ENCODE measurements at places on chromosomes 1 and 21.

DNA sequence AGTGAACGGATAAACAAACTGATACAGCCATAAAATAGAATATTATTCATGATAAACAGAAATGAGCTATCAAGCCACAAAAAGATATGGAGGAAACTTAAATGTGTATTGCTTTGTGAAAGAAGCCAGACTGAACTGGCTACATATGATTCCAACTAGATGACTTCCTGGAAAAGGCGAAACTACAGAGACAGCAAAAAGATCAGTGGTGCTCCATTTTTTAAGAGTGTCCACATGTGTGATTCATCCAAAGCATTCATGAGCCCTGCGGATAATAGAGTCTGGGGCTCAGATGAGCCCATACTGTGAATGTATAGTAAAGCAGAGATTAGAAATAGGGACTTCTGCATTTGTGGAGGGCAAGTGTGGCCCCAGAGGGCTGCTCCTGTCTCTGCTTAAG is 7.8 kb upstream of the TMEM222 start:
- no peak for DNase-seq

- DNase-seq, result no peak
Measured at GRCh38 chr1:24141311-24141997, 1.5 kb downstream of the IL22RA1 start.

- DNase-seq, result no peak
Measured at GRCh38 chr1:220272841-220273090, 513 bp upstream of the RAB3GAP2 start.

DNA sequence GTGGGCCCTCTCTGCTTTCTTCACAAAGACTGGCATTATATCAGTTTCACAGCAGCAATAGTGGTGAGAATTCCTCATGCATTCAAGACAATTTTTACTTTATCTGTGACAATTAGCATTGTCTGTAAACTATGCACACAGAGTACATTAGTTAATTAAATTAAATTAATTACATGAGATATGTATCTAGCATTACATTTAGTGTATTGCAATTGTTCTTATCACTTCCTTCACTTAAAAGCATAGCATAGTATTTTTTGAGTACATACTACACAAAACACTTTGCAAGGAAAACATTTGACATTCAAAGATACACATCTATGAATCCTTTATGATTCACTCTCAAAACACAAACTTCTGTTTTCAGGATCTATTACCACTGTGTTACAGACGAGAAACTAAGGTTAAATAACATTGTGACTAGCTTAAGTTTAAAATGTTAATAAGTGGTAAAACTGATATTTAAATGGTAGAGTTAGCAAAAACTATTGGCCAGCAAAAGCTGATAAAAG is 1542.6 kb downstream of the PLA2G4A start:
- no peak for DNase-seq

GRCh38 chr1:93221913-93222312 is 41.4 kb downstream of the CCDC18 start:
- DNase-seq, result no peak

GRCh38 chr21:36735724-36736320 is 36.9 kb downstream of the SIM2 start:
- no peak for DNase-seq

GRCh38 chr1:232863544-232864275 is 58.5 kb downstream of the MAP10 start:
- no peak for DNase-seq

GRCh38 chr1:248152056-248152827 is 7.3 kb downstream of the OR2M5 start:
- no peak for DNase-seq

GRCh38 chr1:112501810-112502641 is 6.7 kb upstream of the WNT2B start:
- DNase-seq, result peak; percentile 30

GRCh38 chr1:174258148-174258550 is 98.8 kb downstream of the RABGAP1L start:
- DNase-seq, result no peak

DNA sequence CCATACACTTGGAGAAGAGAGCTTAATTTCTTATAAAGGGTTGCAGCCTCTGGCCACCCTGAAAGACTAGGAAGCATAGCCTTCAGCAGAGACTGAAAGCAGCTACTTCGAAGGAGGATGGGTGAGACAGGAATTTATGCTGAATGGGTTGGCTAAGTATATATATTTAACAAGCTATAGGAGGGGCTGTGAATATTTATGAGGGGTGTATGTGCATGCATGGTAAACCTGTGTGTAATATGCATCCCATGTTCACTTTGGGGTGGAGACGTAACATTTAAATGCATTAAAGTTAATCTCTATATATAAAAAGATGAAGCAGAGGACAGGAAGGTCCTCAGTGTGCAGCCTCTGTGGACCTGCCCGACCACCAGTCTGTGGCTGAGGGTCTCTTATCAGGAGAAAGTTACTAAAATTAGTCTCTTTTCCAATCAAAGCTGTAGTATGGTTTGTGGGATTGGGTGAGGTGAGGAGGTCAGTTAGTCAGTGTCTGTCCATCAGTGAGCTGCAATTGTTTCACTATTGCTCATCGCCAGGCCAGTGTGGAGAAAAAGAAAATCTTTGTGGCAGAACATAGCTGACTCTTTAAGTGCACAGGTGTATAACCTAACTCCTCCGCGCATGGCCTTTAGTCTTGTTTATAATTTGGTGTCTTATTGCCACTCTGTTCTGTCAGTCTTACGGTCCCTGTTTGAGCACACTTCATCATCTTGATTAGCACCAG is 35.4 kb upstream of the DSCAM start:
- DNase-seq, result no peak

DNA sequence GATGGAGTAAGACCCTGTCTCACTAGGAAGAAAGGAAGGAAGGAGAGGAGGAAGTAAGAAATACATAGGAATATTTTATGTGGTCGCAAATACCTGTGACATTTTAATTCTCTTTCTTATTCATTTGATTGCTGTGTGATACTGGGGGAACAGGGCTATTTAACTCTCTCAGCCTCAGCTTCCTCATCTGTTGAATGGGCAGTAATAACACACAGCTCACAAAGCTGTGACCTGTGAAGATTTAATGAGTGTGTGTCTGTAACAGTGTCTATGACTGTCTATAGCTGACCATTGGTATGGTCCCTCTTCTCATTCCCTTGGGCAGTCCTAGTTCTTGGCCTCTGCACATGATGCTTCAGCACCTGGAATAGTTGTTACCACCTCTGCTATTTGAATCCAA is 13.6 kb upstream of the GPR161 start:
- no peak for DNase-seq

All from activated CD8-positive, alpha-beta memory T cell treated with anti-CD3 and anti-CD28 coated beads for 48 hours (primary cell).